ENCODE measurements at places on chromosomes 12 and 14.

GRCh38 chr14:105682956-105683570 lies 156.7 kb downstream of the TMEM121 start:
- DNase-seq: no peak

- no peak for DNase-seq
Observed at GRCh38 chr14:37246427-37246829, 48.7 kb downstream of the MIPOL1 start.

GRCh38 chr12:307406-307805 lies 44.8 kb upstream of the SLC6A13 start:
- DNase-seq: no peak

DNA sequence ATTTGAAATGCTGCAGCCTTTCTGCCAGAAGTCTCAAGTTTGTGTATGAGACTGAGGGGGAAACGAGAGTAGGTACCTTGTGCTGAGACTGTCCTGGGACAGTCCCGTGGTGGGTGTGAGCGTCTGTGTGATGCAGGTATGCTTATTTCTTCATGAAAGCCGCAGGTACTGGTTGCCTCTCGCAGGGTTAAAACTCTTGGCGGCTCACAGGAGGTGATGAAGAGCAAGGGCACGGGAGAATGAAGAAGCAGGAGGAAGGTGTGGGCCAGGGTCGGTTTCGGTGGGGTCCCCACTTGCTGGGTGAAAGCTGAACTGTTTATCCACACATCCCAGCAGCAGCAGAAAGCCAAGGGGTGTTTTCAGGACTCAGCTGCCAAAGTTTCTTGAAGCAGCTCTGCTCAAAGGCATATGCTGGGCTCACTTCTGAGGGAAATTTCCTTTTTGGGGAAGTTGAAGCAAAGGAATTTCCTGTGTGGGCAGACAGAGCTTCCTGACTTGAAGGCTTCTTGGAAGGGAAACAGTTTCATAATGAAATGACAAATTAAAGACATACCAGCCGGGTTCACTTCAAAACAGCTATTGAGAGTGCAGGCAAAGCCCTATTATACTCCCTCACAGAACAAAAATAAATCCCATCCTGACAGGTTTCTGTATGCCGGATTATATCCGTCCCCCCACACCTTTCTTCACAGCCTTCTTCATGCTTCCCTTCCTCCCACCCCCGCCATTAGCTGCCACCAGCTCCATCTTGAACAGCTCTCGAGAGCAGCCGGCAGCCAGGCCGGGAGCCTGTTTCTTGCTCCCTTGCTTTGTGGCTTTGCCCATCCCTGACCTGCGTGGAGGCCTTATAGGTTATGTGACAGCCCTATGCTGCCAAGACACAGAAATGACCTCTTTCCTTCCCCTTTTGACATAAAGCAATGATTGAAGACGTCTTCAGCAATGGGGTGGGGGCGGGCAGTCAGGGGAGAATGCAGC lies 116.6 kb downstream of the ETV6 start:
- DNase-seq: peak; percentile 47

DNA sequence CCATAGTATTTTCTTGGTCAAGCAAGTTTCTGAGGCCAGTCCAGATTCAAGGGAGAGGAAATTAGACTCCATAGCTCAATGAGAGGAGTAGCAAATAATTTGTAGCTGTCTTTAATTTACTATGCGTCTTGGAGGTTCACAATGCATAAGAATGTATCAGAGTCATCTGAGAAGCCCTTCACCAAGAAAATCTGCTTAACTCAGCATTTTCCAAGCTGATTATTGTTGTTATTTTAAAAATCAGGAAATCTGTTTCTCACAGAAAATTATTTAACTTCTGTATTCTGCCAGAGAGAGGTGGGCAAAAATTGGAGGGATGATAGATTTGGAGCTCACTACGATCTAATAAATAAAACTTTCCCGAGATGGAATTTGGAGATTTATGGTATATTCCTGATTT lies 72.0 kb downstream of the SMOC1 start:
- DNase-seq: no peak

DNA sequence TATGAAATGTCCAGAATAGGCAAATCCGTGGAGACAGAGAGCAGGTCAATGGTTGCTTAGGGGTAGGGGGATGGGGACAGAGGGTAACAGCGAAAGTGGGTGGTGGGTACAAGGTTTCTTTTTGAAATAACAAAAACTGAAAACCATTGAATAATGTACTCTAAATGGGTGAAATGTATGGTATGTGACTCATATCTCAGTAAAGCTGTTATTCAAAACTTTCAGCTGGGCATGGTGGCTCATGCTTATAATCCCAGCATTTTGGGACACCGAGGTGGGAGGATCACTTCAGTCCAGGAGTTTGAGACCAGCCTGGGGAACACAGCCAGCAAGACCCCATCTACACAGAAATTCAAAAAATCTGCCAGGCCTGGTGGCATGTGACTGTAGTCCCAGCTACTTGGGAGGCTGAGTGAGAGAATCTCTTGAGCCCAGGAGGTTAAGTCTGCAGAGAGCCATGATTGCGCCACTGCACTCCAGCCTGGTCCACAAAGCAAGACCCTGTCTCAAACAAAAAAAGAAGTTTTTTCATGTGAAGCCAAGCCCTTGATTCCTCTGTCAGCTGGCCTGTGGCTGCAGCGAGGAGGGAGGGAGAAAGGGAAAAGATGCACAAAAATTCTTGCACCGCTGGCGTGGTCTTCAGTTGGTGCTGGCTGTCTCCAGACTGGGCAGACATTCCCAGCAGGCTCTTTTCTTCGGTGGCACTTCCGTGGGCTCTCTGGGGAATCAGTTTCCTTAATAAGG lies 248.2 kb downstream of the SLC41A2 start:
- no peak for DNase-seq

DNA sequence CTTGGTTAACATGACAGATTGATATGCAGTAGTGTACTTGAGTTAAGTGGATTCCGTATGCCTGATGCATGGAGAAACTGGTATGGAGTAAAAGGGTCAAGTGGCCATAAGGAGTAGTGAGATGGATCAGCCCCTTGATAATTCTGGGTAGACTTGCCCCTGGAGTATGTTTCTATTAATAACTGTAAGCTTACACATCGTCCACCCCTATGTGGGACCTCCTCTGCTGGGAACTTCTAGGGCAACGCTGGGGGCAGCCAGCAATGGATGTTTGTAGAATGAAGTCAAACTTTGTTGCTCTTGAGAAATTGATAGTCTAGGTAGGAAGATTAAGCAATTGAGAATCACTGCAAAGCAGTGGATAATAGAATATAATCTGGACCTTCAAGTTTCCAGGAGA lies 3.5 kb downstream of the C12orf75 start:
- DNase-seq: no peak

DNA sequence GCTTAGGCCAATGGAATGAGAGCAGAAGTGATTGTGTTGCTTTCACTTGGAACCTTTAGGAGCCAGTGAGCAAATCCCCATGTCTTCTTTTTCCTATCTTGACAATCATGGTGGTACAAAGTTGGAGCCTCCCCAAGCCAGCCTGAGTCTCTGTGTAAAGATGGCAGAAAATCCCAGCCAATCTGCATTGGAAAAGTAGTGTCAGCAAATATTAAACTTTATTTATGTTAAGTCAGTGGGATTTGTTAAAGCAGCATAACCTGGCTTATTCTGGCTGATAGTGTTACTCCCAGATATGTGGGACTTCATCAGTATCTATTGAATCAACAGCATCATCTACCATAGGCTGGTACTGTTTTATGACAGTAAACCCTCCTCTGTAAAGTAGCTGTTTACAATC lies 2.2 kb upstream of the NUAK1 start:
- no peak for DNase-seq

- DNase-seq: no peak
Observed at GRCh38 chr12:121228919-121229665, 19.2 kb downstream of the P2RX4 start.

DNA sequence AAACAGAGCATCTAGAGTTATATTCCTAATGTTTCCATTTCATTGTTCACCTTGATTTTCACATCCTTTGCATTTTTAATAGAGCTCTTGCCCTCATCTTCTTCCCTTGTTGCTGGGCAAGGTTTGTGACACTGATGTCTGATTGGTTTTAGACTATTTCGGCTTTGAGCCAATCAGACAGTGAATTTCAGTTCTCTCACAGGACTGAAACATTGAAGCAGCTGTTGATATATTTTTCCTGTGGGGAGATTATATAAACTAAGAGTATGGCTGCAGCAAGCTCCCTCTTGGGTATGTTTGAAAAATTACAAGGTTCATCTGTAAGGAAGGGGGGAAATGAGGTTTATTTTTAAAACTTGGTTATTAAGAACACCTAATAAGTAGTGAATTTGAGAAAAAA lies 51.2 kb downstream of the ATF7IP start:
- DNase-seq: no peak

- no peak for DNase-seq
Observed at GRCh38 chr12:47945341-47945728, 18.1 kb upstream of the TMEM106C start.

GRCh38 chr12:130839770-130840404 lies 837 bp upstream of the STX2 start:
- no peak for DNase-seq

DNA sequence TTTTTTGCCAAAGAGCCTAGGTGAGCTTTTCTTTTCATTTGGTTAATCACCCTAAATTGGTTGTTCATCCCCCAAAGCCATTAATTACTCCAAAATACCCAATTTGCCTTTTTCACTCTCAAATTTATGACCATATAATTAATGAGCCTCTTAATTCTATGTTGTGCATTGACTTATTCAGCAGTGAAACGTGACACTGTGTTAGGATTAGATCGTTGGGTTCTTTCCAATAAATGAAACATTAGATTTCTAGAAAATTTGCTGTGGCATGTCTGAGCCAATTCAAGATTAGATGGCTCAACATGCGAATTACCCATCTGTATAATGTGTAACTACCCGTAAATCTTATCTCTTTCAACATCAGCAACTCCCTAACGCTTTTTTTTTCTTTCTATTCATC lies 273.4 kb downstream of the BMP4 start:
- no peak for DNase-seq

DNA sequence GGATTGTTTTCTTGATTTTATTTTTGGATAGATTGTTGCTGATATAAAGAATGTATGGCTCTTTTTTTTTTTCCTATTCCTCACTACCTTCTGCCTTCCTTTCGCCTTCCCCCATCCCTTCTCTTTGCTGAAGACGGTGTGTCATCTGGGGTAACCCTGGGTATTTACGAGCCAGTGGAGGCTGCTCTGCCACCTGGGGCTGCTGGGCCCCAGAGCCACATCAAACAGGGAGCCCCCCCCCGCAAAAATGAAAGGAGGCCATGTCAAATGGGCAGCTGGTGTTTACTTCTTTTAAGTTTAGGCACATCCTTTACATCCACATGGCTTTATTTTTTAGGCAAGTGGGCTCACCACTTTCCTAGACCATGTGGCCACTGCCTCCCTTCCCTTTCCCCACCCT lies 25.4 kb downstream of the CHST11 start:
- no peak for DNase-seq

GRCh38 chr12:57821474-57822214 lies 3.1 kb upstream of the AVIL start:
- no peak for DNase-seq

DNA sequence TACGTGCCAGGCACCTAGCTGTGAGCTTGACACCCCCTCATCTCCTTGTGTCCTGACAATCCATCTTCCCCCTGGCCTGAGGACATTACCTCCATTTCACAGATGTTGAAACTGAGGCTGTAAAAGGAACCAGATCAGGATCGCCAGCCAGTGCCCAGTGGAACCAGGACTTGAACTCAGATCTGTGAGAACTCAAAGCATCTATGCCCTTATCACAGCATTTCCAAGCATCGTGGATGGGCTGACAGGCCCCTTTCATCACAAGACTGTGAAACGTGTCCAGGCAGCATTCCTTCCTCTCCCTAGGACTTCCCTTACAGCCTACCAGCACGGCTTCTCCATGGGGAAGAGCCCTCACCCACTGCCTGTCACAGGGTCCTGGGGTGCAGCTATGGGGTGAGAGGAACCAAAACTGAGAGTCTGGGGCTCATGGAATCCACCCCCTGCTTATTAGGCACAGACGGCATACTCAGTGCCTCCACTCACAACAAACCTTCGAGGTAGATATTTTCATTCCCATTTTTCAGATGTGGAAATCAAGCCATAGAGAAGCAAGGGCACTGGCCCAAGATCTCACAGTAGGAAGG lies 26.9 kb downstream of the CMKLR1 start:
- no peak for DNase-seq

DNA sequence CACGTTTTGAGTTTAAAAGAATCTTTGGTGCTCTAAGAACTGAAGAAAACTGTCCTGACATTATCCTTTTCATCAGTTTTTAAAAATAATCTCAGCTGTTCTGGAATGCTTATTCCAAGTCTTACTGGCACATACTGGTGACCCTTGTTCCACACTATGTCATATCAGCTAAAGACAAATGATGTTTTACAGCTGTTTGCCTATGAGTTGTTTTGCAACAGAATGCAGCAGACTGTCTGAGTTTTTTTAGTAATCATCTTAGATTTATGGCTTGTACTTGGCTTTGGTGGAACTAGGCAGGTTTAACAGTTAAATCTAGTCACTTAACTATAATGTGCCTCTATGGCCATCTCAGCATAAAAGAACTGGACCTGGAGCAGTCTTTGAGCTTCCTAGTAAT lies 91.6 kb upstream of the GRIN2B start:
- no peak for DNase-seq

GRCh38 chr14:35861204-35861868 lies 35.2 kb downstream of the BRMS1L start:
- DNase-seq: no peak

GRCh38 chr12:119175081-119175480 lies 3.6 kb upstream of the HSPB8 start:
- no peak for DNase-seq

DNA sequence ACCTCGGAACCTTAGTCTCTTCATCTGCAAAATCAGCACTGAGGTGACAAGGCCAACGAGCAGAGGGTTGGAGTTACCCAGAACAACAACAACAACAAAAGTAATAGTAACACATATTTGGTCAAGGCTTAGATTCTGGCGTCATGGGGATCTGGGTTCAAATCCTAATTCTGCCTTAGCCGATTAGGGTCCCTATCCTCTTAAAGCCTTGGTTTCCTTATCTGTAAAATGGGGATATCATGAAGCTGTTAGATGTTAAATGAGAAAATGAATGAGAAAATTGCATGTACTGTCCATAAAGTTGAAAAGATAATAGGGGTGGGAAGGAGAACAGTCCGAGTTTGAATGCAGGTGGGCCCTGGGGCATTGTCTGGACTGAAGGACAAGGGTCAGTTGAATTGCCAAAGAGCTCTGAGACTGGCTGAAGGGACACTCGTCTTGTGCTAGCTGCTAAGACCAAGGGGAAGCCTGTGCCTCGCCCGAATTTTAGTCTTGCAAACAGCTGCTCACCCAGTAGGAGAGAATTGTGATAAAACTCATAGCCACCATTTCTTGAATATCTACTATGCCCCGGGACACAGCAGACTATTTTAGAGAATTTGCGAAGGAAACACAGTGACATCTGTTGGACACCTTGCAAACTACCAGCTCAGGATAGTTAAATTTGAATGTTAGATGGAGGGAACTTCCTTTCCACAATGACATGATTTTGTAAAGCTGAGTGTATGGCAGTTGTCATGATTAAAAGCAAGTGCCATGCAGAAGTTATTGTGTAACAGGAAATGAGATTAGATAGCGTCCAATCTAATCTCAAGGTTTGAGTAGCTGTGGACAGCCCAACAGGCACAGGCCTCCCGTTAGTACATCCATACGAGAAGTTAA lies 6.8 kb upstream of the HNF1A start:
- DNase-seq: peak; percentile 20

GRCh38 chr14:59679872-59680271 lies 103.3 kb upstream of the CCDC175 start:
- no peak for DNase-seq

GRCh38 chr14:94314890-94315289 lies 8.2 kb downstream of the SERPINA6 start:
- no peak for DNase-seq

Measured in activated CD4-positive, alpha-beta T cell treated with anti-CD3 and anti-CD28 coated beads for 4 hours (primary cell).